MG63 (cell line): ENCODE measurements at places on chromosomes 6 and 20. TPM values are rescaled to one million over a fixed set of nuclear protein-coding genes. Genes with fewer than 3 reads are reported as not detected.

The GNAS-AS1 gene
- total RNA-seq = 1.1 and 1.7 TPM in 2 replicates

The HLA-G gene
- total RNA-seq = not detected in 2 replicates

DNA sequence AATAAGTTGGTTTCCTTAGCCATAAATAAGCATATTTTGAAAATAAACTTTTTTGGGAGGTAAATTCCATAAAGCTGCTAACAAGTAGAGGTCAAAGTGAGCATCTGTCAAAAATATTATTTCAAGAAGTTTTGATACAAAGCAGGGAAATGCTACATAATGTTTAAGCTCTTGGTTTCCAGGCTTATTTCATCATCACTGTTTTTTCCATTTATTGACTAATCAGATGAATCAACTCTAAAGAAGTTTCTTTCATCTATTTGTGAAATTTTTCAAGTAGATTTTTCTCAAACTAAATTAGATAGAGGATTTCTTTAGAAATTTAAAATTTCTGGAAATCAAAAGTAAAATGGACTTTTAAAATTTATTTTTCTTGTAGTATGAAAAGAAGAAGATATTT, 89.5 kb upstream of the TBX18 start:
- DNase-seq = no peak

DNA sequence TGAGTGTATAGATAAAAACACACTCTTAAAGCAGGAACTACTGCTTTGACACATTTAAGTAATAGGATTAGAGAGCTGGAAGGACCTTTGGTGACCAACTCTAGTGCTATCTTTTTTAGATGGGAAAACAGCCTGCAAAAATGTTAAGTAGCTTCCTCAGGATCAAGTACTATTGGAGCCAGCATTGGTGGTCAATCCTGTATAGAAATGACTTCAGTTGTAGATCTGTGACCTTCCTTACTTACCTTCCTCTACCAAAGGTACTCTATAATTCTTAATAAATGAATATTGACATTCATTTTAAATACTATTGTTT, 18.7 kb downstream of the KCNQ5 start:
- no peak for DNase-seq
